ENCODE measurements at places on chromosomes 4 and X.

- DNase-seq = no peak
These were observed 41.0 kb upstream of the JADE1 start for GRCh38 chr4:128768373-128768996.

DNA sequence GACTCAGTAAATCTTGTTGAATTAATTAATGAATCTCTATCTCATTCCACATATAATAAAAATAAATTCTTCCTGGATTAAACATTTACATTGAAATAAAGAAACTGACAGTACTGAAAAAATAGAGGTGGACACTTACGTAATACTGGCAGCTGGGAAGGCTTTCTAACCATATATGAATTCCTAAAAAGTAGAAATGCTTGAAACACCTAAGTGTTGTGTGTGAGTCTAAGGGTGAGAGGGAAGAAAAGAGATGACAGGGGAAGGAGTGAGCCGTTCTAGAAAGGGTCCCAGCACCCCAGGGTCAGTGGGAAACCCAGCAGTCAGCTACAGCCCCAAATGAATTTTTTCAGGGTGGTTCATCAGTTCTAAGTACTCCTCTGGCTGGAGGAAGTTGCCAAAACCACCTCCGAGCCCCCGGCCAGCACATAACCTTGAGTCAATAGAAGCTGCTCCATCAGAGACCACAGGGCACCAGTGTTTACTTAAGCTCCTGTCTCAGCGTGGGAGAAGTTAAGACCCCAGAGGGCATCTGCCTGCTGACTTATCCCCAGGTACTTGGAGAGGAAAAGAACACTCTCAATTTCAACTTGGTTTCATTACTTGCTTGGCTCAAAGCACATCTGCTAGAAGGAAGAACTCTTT is 18.3 kb downstream of the GAB3 start:
- DNase-seq = no peak

- DNase-seq = no peak
These were observed 141.8 kb upstream of the NALF2 start for GRCh38 chrX:69362354-69362753.

DNA sequence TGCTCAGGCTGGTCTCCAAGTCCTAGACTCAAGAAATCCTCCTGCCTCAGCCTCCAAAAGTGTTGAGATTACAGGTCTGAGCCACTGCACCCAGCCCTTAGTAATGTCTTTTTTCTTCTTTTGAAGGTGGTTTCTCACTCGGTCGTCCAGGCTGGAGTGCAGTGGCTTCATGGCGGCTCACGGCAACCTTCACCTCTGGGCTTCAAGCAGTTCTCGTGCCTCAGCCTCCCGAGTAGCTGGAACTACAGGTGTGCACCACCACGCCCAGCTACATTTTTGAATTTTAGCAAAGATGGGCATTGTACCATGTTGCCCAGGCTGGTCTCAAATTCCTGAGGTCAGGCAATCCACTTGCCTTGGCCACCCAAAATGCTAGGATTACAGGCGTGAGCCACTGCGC is 32.3 kb upstream of the ASMTL start:
- DNase-seq = no peak

GRCh38 chr4:68732653-68733466 is 62.4 kb upstream of the UGT2B15 start:
- no peak for DNase-seq

DNA sequence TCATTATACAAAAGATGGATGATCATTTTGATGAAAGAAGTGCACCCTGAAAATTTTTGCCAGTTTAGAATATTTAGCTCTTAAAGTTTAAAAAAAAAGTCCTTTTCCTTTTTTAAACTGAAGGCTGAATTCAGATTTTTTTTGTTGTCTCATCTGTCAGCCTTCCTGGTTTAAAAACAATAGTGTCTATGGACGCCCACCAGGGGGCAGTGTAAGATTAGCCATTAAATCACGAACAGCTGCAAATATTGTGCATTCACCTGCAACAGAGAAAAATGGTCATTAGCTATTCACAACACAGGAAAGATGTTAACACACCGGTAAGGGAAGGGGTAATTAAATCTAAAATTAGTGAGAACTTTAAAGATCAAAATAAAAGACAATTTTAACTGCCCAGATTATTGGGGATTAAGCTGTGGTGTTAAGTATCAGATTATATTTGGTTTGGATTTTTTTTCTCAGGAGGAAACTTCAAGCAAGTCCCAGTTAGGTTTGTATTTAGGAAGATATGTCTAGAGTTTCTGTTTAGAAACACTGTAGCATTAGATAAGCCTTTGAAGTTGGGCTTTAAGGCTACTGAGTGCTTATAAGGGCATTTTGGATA is 4.4 kb upstream of the CXorf38 start:
- peak; percentile 39 for DNase-seq

GRCh38 chr4:152398060-152398459 is 137.8 kb downstream of the FBXW7 start:
- peak; percentile 9 for DNase-seq

DNA sequence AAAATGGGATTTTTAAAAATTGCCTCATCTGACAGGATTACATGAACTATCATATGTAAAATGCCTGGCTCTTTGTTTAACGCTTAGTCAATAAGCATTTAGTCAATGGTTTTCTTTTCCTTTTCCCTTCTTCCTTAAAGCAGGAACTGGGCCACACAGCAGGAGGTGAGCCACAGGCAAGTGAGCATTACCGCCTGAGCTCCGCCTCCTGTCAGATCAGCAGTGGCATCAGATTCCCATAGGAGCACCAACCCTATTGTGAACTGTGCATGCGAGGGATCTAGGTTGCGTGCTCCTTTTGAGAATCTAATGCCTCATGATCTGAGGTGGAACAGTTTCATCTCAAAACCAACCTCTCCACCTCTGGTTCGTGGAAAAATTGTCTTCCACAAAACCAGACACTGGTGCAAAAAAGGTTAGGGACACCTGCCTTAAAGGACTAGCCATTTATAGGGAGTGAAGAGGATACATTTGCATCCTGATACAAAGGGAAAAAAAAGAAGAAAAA is 306.1 kb downstream of the FBXW7 start:
- no peak for DNase-seq

- no peak for DNase-seq
These were observed 910 bp downstream of the ANK2 start for GRCh38 chr4:113050371-113050755.

DNA sequence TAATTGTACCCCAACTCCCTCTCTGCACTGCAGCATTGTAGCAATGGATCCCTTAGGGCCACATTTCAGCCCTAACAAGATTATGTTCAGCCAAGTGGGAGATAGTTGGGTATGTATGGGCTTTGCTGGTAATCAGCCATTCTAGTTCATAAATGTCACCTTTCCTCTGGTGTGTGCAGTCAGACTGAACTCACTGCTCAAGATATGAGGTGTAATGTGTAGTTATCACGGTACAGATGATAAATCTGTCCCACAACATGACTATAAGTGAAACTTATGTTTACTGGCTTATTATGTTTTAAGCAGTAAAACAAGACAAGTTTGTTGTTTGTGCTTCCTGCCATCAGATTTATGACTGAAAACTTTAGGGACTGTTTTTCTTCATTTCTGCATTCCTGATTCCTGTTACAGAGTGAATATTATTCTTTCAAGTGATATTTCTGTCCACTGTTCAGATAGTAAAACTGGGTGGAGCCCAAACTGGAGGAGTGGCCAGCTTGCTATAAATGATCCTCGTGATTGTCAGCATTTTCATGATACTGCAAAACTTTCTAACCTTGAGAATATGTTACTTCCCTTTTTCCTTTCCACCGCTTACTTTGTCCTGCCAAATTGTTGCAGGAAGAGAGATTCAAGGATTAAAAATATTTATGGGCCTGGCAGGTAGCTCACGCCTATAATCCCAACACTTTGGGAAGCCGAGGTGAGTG is 44.9 kb downstream of the ANAPC4 start:
- no peak for DNase-seq

GRCh38 chr4:114310296-114310925 is 288.2 kb upstream of the UGT8 start:
- DNase-seq = no peak

DNA sequence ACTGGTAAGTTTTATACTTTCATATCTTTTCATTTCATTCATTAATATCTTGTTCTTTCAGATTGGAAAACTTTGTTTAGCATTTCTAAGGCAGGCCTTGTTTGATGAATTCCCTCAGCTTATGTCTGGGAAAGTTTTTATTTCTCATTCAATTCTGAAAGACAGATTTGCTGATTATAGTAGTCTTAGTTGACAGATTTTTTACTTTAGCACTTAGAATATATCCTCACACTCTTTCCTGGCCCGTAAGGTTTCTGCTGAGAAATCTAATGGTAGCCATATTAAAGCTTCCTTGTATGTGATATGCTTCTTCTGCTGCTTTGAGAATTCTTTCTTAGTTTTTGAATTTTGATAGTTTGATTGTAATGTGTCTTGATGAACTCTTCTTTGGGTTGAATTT is 296.6 kb downstream of the CHIC1 start:
- DNase-seq = no peak
